ENCODE measurements at places on chromosomes 2 and 18.

GRCh38 chr18:3380384-3380961 is 69.5 kb upstream of the TGIF1 start:
- DNase-seq = no peak

DNA sequence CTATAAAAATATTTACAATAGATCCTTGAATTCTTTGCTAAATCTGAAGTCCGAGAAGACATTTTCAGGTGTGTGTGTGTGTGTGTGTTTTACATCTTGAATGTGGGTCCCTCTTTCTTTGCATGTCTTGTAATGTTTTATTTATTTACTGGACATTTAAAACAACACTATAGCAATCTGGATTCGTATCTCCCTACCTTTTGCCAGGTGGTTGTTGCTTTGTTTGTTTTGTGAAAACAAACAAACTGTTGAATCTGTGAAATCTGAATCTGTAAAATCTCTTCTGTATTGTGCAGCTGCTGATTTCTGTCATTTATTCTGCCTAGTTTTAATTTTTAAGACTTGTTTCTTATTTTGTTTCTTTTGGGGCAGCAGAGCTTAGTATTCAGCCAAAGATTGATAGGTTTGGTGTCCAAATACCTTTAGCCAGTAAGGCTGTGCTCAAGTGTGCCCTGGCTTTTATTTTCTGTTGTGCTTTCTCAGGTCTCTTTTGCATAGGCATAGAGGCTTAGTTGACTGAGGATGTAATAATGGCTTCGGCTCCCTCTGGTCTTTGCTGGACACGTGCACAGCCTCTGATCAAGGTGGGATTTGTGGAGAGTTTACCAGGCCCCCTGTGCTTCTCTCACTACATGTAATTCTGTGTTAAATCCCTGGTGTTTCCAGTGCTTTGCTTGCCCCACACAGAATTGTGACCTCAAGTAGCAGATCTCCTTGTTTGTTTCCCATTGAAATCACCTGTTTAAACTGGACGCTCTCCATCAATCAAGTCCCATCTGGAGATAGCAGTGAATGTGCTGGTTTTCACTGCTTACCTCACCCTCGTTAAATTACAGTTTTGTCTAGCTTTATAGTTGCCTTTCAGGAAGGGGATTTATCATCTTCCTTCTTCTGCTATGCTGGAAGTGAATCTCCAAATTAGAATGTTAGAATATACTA is 71.1 kb downstream of the BIRC6 start:
- DNase-seq = no peak

DNA sequence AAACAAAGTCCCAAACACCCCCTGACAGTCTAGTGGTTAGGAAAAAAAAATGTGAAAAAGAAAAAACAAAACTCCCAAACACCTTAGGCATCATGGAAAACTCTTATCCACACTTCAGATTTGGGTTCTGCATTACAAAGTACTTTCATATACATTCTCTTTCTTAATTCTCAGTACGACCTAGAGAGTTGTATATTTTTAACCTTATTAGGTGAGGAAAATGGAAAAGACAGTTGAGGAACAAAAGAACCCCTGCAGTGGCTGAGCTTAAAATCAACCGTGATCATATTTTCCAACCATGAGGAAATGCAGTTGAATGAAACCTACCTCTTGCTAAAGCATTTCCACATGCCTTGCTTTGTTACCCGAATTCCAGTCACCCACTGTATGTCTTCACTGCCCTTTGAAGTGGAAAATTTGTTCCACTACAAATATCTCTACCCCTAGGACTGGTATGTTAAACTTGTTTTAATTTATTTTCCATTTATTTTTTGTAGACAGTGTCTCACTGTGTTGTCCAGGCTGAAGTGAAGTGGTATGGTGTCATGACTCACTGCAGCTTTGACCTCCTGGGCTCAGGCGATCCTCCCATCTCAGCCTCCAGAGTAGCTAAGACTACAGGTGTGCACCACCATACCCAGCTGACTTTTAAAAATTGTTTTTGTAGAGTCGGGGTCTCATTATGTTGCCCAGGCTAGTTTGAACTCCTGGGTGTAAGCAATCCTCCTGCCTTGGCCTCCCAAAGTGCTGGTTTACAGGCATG is 56.9 kb upstream of the LPIN2 start:
- no peak for DNase-seq

DNA sequence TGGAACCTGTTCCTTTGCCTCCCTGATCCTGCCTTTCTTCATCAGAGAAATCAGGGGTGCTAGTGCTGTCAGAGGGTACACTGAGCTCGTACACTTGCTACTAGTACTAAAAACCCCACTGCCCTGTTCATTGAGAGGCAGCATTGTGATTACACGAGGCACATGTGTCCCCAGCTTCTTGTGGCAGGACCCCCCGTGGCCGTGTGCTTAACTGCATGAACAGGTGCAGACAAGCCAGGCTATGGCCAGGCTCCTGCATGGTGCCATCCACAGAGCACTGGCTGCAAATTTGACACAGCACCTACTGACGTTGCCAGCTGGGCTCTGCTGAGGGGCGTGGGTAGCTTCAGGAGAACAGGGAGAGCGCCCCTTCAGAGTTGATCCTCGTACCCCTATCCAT is 248.4 kb downstream of the GLI2 start:
- no peak for DNase-seq

GRCh38 chr2:226489775-226490541 is 309.7 kb downstream of the IRS1 start:
- no peak for DNase-seq

DNA sequence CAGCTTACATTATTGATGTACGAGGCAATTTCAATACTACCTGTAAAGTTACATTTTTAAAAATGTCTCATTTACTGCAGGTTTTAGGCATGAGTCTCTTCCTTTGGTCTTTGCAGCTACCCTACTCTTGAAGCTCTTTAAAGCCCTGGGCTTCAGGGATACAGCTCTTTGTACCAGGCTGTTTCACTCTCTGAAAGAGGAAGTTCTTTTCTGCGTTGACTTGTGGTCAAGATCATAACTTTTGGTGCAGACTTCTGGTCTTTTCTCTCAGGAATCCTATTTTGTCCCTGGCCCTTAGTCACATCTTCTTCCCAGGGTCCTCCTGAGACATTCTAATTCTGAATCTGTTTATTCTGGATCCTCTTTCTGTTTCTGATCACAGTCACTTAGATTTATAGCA is 16.6 kb upstream of the HRH4 start:
- DNase-seq = no peak

DNA sequence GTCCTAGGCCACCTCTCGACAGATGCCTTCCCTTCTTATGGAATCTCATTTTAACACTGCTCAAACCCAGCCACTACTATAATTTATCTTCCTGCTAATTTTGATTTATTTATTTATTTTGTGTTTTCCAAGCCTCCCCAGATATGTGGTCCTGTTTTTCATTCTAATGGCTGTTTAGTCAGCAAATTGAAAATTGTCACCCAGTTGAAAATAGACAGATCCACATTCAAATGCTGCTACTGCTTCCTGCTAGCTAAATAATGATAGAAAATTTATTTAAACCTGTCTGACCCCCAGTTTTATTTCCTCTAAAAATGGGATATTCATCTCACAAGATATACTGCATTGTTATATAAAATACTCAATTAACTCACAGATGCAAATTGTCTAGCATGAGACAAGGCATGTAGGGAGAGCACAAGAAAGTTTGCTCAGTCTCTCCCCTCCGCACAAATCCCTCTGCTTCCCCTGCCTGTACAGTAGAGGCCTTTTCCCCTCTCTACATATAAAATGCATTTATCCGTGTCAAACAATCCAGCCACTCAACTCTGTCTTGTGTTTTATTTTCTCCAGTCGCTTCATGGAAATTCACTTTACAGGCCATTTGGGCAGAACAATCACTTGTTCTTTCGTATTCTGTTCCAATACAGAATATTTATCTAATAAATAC is 389.9 kb downstream of the SOX11 start:
- no peak for DNase-seq

DNA sequence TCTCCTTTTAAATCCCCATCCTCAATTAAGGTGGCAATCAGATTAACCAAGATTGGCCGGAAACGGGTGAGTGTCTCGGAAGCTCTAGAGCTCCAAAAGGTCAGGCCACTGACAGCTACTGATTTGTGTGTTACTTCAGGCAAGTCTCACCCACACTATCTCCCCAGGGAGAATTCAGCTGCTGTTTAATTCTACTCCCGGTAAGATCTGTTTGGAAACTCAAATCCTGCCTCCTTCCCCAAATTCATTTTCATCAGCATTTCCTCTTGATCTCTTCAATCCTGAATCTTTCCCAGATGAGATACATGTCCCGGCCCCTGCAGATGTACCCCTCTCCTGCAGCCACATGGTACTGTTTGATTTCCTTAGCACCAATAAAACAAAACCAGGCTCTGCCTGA is 34.9 kb downstream of the EFR3B start:
- no peak for DNase-seq

DNA sequence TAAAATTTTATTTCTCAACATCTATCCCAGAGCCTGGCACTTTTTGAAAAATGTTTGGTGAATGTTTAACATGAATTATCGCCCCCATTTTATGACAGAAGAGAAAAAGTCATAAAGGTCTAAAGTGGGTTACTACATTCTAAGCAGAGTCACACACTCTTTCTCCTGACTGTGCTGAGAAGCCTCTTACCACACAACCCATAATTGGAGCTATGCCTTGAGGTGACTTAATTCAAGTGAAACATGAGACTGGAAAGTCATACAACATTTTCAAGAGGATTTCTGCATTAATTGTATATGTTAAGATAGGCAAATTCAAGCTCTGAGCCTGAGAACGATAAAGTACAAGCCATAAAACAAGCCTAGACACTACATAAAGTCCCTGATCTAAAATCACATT is 3.1 kb upstream of the DSEL start:
- DNase-seq = no peak

GRCh38 chr2:40480073-40480472 is 28.2 kb upstream of the SLC8A1 start:
- DNase-seq = no peak

GRCh38 chr2:55162284-55163006 is 69.6 kb downstream of the CLHC1 start:
- no peak for DNase-seq

DNA sequence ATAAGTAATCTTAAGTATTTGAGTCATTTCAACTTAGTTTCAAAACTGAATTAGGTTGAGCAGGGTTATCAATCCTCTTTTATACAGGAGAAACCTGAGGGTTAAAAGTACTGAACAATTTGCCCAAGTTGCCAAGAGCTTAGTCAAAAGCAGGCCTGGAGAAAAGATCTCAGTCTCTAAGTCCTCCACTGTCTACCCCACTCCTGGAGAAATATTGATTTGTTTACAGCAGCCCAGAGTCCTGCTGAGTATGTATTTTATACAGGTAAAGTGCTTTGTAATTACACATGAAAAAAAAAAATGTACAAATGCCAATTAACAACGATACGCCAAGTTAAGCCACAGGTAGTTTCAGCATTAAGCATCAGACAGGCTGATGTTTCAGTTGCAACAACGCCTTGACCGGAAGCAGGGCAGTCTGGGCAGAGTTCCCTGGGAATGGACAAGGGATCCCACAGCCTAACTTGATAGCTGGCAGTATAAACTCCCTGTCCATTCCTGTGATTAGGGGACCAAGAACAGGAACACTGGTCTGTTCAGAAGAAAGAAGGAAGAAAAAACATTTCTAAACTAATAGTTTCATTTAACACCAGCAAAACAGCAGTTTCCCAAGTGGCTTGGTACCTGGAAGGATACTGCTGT is 132.9 kb downstream of the MYO5B start:
- DNase-seq = no peak

GRCh38 chr18:355678-356077 is 87.8 kb upstream of the THOC1 start:
- DNase-seq = no peak

DNA sequence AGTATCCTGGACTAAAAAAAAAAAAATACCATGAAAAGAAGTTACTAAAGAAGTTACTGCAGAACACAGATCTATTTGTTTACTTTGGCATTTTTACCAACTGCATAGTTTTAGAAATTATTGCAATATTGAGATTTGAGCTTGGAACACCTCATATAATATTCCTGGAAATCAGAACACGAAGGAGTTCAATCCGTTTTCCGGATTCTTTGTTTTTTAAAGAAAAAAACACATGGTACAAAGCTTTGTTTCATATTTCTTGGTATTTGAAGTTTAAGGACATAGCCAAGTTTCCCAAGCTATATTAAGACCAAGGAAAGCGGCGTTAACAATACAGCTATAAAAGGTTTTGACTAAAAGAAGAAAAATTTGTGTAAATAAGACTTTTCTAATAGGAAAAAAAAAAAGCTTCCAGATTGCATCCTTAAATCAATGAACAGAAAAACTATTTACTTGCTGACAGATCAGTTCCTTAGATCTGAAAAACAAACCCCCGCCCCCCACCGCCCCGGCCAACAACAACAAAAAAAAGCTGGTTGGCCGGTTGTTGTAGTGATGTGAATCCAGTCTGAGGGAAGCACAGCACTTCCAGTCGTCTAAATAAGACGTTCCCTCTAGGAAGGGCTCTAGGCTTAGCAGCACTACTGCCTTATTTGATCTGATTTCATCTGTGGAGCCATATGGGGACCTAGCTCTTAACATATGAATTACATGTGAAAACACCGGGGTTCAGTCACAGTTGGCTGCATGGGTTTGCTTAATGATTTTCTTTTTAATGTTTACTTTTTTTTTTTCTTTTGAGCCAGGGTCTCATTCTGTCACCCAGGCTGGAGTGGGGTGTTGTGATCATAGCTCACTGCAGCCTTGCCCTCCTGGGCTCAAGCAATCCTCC is 2.5 kb upstream of the RHOB start:
- DNase-seq = peak; percentile 19

DNA sequence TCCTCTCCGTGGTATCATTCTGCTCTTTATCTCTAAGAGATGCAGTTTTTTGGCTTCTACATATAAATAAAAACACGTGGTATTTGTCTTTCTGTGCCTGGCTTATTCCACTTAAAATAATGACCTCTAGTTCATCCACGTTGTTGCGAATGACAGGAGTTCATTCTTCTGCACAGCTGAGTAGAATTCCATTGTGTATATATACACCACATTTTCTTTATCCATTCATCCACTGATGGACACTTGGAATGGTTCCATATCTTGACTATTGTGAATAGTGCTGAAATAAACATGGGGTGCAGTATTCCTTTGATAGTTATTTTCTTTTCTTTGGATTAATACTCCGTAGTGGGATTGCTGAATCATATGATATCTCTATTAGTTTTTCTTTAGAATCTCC is 262.3 kb downstream of the SOX11 start:
- no peak for DNase-seq

- no peak for DNase-seq
Observed at GRCh38 chr18:47404845-47405244, 153.4 kb upstream of the SKOR2 start.

DNA sequence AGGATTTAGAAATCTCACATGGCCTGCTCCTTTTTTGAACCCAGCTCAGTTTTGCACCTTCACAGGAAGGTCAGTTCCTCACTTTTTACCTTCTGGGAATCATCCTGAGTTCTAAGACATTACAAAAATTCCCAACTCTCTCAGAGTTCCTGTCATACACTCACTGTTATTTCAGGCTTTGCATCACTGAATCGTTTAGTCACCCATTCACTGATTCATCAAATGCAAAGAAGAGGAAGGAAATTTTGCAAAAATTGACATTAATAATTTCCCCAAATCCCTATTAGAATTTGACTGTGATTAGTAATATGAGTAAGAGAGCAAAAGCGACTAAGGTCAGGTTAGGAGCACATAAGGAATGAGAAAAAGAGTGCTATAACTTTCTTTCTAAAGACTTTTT is 197.5 kb downstream of the PDE1A start:
- no peak for DNase-seq

Data from upper lobe of left lung (tissue), 6 donors.